Activated CD8-positive, alpha-beta memory T cell treated with anti-CD3 and anti-CD28 coated beads for 24 hours (primary cell): ENCODE measurements at places on chromosomes 16 and 17.

- no peak for DNase-seq
Observed at GRCh38 chr16:67658849-67659674, 998 bp downstream of the ACD start.

- no peak for DNase-seq
Observed at GRCh38 chr16:89146211-89147005, 25.1 kb upstream of the CDH15 start.

GRCh38 chr17:10447026-10447931 lies 22.1 kb downstream of the MYH4 start:
- no peak for DNase-seq

DNA sequence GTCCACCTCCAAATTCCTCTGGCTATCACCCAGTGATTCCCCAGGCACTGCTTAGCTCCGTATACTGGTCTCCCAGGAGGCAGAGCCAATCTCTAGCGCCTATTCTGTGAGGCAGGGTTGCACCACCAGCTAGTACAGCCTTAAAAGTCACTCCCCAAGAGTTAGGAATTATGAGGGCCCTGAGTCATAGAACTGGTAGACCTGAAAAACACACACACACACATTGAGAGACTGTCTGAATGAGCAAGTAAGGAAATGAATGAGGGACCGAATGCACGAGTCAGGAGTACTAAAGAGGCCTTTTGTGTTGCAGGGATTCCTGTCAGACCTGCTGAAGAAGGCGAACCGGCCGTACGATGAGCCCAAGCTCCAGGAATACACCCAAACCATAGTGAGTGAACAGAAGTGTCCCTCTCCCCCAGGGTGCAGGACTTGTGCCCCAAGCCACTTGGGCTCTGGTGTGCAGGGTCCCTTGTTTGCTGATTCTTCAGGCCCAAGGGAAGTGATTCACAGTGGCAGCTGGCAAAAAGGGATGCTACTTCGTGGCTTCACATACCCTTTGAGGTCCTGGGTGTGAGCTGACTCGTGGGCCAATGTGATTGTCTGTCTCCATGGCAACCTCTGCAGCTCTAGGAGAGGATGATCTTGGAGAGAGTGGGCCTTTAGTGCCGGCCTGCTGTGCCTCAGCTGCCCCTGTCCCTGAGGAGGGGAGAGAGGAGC lies 24.7 kb downstream of the CALB2 start:
- DNase-seq, result no peak

- DNase-seq, result no peak
Observed at GRCh38 chr17:57954397-57955182, 622 bp downstream of the CUEDC1 start.

GRCh38 chr16:69073181-69073702 lies 32.2 kb upstream of the HAS3 start:
- no peak for DNase-seq

- DNase-seq, result no peak
Observed at GRCh38 chr16:49499869-49500610, 126.4 kb downstream of the C16orf78 start.

- DNase-seq, result no peak
Observed at GRCh38 chr17:78821961-78822360, 18.7 kb downstream of the USP36 start.
